HT1080 (cell line): ENCODE measurements at places on chromosomes 5 and 9. TPM values are rescaled to one million over a fixed set of nuclear protein-coding genes. Genes with fewer than 3 reads are reported as not detected.
A peak's percentile ranks its signal among the peaks of the same experiment; 100 is the strongest.

DNA sequence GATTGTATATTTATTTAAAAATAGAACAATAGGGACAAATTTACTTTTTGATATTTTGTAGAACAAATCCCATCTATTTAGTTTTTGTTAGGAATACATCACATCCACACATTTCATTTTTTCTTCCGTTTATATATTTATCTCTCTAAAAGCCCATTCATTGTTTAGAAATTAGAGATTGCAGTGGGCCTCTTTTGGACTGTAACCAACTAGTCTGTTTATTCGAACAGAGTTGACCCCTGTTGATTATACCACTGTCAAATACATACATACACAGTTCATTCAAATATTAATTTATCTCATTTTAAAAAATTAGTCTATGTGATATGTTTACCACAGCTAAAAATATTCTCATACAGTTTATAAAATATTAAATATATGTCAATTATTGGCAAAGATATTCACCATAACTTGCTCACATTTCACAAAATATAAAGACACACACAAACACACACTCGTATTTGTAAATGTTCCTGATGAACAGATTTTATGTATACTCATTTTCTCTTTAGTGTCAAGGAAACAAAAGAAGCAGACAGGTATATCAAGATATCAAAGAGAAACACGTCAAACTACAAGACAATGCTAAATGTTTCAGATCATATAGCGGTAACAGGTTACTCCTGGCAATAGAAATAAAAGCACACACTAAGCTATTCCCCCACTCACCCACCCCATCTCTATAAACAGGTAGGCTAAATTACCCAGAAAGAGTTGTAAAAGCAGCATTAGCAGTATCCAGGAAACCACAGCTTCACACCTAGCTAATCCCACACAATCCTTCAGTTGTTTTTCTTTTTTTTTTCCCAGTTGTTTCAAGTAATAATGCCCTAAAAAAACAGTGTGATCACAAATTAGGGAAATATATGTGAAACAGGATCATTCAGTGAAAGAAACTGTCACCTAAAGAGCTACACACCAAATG, 283.9 kb downstream of the ADAMTS6 start:
- DNase-seq: peak; percentile 55

DNA sequence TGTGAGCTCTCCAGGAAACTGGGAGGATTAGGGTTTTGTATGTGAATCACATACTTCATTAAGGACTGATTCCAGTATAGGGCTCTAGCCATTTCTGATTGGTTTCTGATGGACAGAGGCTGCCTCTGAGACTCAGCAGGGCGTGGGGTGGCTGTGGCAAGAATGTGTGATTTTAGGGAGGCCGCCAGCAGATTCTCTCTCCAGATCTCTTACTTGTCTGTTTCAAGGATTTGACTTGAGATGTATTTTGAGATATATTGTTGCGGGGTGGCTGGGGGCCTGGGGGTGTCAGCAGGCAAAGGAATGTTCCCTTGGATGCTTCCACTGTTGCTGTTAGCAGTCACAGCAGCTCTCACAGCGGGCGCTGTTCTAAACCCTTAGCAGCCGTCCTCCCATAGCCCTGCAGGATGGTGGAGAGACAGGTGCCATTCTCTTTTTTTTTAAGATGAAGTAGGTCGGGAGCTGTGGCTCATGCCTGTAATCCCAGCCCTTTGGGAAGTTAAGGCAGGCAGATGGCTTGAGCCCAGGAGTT, 8.0 kb upstream of the HNRNPAB start:
- DNase-seq: no peak

GRCh38 chr9:105625088-105625487, 37.2 kb upstream of the TAL2 start:
- DNase-seq: no peak

OBP2B gene
- not detected in 2 replicates for total RNA-seq

IL33 gene
- not detected in 2 replicates for total RNA-seq

CXCL14 gene
- total RNA-seq: not detected in 2 replicates

HAVCR1 gene
- total RNA-seq: not detected in 2 replicates

DNA sequence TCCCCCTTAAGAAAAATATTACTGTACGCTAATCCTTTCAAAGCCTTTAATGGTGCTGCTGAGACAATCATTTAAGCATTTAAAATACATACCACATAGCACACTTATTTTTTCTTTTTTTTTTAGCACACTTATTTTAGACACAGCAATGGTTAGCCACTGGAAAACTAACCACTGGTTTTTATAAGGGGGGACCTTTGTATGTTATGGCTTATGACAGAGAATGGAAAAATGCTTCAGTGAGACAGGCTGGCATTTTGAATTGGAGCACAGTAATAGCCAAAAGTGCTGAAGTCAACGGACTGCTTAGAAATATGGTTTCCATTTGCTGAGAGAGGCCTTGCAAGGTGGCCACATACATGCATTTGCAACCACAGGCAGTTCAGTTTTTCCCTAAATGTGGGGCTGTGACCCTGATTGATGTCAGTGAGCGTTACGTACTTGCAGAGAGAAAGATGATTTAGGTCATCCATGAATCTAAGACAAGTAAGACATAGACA, 28.5 kb downstream of the AOPEP start:
- DNase-seq: no peak

DNA sequence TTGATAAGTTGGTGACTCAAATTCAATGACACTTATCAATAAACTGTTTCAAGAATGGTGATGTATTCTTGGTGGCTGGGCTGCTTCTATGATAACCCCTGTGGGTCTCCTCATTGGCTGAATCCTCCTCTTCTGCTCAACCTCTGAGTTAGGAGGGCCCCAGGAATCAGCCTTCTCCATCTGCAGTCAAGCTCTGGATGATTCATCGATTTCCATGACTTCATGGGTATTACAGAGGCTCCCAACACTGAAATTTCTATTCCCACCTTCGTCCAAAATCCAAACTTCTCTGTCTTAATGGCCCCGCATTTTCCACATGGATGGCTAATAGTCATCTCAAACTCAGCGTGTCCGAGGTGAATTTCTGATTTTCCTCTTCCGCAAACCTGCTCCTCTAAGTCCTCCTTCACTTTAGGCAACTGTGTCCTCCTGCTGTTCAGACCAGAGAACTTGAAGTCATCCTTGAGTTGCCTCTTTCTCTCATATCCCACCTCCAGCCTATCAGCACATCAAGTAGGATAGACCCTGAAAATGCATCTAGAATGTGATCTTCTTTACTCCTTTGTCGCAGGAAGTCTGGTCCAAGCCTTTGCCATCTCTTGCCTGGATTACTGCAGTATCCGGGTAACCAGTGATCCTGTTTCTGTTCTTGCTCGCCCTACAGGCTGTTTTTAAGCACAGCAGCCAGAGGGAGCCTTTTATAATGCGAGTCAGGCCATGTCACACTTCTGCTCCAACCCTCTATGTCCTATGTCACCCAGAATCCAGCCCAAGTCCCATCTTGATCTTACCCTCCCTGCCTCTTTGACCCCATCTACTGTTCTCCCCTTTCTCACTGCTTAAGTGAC, 41.4 kb upstream of the IL7R start:
- peak; percentile 43 for DNase-seq

- peak; percentile 43 for DNase-seq
These were observed 22.4 kb downstream of the LHX6 start for GRCh38 chr9:122206118-122207046.

GRCh38 chr5:88049737-88050136, 218.9 kb downstream of the TMEM161B start:
- DNase-seq: no peak

DNA sequence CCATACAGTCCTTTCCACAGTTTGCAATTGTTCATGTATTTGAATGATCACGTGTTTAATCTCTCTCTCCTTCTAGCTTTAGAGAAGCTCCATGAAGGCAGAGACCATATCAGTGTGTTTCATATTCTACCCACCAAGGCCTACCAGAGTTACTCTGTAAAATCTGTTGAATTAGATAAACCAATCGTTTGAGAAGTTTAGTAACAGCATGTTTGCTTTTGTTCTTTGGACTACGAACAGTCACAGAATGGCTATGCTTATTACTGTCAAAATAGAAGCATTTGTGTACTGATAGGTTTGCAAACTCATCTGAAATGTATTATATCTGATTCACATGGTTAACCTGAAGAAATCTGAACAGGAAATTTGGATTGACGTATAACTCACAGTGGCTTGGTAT, 93.8 kb downstream of the ITGA1 start:
- no peak for DNase-seq

DNA sequence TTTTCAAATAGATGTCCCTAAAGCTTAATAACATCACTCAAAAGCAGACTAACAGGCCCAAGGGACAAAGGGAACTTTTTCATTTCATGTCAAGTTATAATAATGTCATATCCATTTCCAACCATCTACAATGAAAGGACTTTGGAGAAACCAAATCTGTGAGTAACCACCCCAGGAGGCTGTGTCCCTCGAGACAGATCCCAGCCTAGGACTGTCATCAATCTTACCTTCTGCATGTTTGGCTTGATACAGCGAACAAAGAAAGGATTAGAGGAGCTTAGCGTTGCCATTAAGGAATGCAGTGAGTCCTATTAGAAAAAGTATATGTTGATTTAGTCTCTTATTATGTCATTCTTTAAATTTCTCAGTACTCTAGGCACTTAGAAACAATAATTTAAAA, 137.8 kb upstream of the RETREG1 start:
- DNase-seq: no peak

- peak; percentile 72 for DNase-seq
These were observed 135.5 kb downstream of the PRR16 start for GRCh38 chr5:120599576-120599975.

- peak; percentile 58 for DNase-seq
These were observed 753 bp downstream of the ARHGAP26 start for GRCh38 chr5:142770650-142771609.

FOXE1 gene
- not detected in 2 replicates for total RNA-seq
